ENCODE measurements at places on chromosomes 4 and X.

DNA sequence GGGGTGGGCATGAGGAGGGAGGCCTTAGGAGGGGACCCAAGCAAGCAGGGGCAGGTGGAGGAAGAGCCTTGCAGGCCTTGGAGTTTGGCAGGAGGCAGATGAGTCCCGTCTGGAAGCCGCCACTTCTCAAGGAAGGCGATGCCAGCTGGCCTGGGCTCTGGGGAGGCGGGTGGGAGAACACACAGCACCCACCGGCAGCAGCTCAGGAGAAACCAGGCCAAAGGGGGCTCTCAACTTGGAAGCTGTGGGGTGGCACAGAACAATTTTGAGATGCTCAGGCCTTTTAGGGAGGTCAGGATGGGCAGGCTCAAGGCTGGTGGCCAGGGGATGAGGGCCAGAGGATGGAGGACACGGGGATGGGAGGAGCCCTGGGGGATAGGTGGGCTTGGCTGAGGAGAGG is 11.6 kb upstream of the DUSP9 start:
- no peak for DNase-seq

GRCh38 chr4:172725581-172725980 is 443.0 kb upstream of the GALNT7 start:
- no peak for DNase-seq

- no peak for DNase-seq
These were observed 83.6 kb downstream of the MXRA5 start for GRCh38 chrX:3262901-3263300.

DNA sequence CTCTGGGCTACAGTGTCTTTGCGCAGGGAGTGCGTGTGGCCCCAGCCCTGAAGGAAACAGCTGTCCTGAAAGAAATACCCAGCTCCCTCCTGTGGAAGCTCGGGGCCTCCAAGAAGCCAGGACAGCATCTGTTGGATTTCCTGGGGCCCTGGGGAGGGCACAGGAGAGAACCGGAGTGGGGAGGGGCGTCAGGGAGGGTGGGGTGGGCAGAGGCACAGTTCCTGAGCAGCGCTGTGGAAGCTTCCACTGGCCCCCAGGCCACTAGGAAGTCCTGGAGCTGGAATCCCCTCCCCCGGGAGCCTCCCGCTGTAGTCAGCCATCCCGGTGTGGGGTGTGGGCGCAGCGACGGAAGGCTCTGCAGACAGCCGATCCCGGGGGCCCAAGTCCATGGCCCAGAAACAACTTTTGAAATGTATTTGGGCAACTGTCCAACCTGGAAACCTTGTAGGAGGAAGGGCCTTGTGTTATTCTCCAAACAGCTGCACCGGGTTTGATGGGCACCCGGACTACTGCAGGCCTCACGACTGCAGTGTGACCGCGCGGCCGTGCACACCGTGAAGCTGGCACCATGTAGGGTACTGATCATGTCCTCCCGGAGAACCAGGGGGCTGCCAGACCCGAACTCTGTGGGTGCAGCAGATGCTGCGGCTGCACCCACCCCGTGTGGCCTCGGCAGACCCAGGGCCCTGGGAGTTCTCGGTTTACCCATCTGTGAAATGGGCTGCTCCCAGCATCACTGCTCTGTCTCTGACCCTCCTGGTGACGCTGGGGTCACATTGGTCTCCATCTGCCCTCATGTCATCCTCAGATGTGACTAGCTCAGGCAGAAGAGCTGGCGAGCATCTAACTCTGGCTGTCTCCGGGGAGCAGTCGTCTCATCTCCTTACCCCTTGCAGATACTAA is 68.5 kb upstream of the HMX1 start:
- no peak for DNase-seq

- DNase-seq = no peak
These were observed 102.9 kb upstream of the ARSJ start for GRCh38 chr4:114082348-114082747.

GRCh38 chr4:174278467-174278866 is 5.0 kb downstream of the FBXO8 start:
- no peak for DNase-seq

GRCh38 chr4:122309988-122310626 is 68.7 kb upstream of the ADAD1 start:
- DNase-seq = no peak

GRCh38 chr4:36358173-36358572 is 76.8 kb downstream of the DTHD1 start:
- DNase-seq = no peak

GRCh38 chr4:94160774-94161173 is 46.9 kb upstream of the SMARCAD1 start:
- DNase-seq = no peak

- no peak for DNase-seq
These were observed 636.6 kb downstream of the FAT4 start for GRCh38 chr4:125951261-125951887.

DNA sequence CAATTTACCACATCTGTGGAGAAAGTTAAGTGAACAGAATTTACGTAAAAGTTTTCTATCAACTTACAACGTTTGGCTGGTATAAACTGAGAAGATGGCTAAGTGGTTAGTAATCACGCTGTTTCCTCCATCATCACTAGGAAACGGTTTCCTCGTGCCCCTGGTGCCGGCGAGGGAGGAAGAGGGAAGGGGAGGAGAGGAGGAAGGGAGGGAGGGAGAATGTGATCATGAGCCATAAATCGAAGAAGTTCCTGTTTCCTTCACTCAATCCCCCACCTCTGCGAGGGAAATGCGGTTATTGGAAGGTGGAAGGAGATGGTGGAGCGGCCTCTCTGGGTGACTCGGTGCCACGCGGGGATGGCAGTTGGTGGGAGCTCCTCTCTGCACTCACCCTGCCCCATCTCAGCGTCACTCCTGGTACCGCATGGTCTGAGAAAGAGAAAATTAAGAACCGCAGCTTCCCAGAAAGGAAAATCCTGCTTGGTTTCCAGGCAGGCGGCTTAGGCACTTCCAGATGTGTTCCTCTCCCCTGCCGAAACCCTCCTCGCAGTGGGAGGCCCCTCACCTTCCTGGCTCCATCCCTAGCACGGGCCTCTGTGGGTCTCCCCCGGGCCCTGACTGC is 216.8 kb downstream of the AFAP1 start:
- no peak for DNase-seq

DNA sequence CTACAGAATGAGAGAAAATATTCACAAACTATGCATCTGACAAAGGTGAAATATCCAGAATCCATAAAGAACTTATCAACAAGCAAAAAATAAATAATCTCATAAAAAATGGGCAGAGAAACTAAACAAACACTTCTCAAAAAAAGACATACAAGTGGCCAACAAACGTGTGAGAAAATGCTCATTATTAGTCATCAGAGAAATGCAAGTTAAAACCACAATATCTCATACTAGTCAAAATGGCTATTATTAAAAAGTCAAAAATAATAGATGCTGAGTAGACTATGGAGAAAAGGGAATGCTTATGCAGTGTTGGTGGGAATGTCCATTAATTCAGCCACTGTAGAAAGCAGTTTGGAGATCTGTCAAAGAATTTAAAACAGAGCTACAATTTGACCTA is 533.3 kb downstream of the TMA16 start:
- no peak for DNase-seq

- no peak for DNase-seq
These were observed 53.0 kb downstream of the ARSF start for GRCh38 chrX:3094261-3094660.

- DNase-seq = no peak
These were observed 389 bp upstream of the CCSER1 start for GRCh38 chr4:90126805-90127204.

DNA sequence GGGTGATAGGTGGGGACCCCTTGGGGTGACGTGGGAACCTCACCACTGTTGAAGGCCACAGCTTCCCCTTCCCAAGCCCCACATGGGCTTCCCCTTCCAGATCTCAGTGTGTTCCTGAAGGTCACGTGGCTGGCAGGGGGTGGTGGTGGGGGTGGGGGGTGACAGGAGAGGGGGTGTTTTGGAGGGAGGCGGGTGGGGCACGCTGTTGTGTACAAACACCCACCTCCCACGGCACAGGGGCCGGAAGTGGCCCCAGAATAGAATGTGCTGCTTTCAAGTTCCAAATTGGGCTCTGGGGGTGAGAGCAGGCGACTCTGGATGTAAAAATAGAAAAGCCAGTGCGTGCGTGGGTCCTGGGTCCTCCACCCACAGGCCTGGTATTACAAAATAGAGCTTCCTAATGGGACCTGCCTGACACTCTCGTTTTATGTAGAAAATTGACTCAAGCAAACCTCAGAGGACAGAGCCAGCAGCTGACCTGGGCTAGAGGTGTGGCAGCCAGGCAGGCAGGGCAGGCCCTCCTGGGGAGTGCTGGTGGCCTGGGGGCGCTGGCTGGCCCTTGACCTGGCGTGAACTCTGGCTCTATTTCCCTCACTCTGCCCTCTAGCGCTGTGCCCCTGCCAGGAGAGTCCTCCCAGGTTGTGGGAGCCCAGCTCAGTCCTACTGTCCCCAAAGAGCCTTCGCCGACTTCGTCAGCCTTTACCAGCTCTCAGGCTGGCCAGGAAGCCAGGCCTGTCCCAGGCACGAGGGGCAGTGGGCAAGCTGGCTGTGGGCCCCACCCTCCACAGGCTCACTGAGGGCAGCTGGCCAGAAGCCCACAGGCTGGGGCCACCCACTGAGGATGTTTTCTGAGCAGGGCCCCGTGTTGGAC is 5.4 kb upstream of the SH3BP2 start:
- peak; percentile 49 for DNase-seq

Data from activated CD8-positive, alpha-beta memory T cell treated with anti-CD3 and anti-CD28 coated beads for 48 hours (primary cell).